ENCODE measurements at places on chromosomes 2 and 18. TPM values are rescaled to one million over a fixed set of nuclear protein-coding genes. Genes with fewer than 3 reads are reported as not detected.
A peak's percentile ranks its signal among the peaks of the same experiment; 100 is the strongest.

Gene CTNNA2
- 2.7 TPM for total RNA-seq

DNA sequence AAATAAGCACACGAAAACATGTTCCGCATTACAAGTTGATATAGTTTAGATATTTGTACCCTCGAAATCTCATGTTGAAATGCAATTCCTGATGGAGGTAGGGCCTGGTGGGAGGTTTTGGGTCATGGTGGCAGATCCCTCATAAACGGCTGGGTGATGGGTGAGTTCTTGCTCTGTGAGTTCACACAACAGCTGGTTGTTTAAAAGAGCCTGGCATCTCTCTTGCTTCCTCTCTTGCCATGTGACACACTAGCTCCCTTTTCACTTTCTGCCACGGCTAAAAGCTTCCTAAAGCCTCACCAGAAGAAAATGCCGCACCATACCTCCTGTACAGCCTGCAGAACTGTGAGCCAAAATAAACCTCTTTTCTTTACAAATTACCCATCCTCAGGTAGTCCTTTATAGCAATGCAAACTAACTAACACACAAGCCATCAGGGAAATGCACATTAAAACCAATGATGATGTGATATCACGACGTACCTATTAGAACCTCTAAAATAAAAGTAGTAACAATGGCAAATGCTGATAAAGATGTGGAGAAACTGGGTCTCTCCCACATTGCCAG is 188.5 kb downstream of the ANAPC1 start:
- peak; percentile 56 for DNase-seq

- DNase-seq: no peak
Measured at GRCh38 chr2:102235491-102235890, 48.7 kb downstream of the IL1RL2 start.

- no peak for DNase-seq
Measured at GRCh38 chr2:20035955-20036666, 15.3 kb downstream of the LAPTM4A start.

DNA sequence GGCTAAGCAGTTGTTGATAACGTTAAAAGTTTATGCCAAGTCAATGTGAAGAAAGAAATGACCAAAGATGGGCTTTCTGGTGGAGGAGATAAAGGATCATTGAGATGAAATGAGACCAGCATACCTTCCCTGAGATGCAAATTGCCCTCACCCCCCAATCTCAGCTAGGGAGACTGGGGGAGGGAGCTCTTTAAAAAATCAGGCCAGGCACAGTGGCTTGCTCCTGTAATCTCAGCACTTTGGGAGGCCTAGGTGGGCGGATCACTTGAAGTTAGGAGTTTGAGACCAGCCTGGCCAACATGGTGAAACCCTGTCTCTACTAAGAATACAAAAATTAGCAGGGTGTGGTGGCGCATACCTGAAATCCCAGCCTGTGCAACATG is 30.9 kb upstream of the KCMF1 start:
- DNase-seq: no peak

All from myocyte (in vitro differentiated cells).